Stimulated activated CD4-positive, alpha-beta T cell treated with anti-CD3 and anti-CD28 coated beads, Interleukin-15, amount 100 ng/mL, for 1 hour (primary cell): ENCODE measurements at places on chromosomes 5 and 9.

DNA sequence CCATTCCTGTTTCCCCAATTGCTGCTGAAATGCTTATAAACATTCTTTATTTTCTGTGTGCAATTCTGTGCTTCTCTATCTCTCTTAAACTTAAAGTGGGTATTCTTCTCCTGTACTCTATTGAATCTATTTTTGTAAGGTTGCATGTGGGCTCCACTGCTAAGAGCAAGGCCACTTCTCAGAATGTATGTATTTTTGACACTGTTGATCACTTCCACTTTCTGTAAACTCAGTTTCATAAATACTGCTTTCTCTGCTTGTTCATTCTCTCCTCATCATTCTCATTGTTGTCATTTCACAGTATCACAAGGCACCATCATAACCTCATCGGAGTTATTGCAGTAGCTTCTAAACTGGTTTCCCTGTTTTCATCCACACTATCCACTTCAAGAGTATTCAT is 483.0 kb upstream of the CDH18 start:
- no peak for DNase-seq

DNA sequence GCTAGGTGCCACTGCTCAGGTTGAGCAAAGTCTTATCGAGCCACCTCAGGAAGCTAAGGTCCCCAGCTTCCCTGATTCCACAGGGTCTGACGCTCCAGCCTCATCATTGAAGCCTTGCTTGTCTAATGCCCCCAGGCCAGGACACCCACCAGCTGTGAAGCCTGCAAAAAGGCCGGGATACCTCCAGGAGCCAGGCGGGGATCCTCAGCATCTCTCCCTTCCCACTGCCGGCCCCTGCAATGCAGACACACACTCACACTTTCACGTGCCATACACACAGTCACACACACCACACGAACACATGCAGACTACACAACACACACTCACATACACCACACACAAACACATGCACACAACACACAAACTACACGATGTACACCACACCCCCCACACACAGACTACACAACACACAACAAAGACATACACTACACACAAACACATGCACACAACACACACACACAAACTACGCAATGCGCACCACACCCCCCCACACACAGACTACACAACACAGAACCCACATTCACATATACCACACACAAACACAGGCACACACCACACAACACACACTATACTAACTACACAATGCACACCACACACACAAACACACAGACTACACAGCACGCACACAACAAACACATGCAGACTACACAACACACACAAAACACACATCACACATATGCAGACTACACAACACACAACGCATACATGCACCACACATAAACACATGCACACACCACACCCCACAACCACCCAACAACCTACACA is 17.8 kb upstream of the S1PR3 start:
- DNase-seq: no peak

- DNase-seq: no peak
Observed at GRCh38 chr9:17135295-17136160, 688 bp downstream of the CNTLN start.

- no peak for DNase-seq
Observed at GRCh38 chr5:56566374-56567249, 248.7 kb upstream of the MAP3K1 start.

- DNase-seq: no peak
Observed at GRCh38 chr5:83972236-83972635, 251.6 kb upstream of the HAPLN1 start.

DNA sequence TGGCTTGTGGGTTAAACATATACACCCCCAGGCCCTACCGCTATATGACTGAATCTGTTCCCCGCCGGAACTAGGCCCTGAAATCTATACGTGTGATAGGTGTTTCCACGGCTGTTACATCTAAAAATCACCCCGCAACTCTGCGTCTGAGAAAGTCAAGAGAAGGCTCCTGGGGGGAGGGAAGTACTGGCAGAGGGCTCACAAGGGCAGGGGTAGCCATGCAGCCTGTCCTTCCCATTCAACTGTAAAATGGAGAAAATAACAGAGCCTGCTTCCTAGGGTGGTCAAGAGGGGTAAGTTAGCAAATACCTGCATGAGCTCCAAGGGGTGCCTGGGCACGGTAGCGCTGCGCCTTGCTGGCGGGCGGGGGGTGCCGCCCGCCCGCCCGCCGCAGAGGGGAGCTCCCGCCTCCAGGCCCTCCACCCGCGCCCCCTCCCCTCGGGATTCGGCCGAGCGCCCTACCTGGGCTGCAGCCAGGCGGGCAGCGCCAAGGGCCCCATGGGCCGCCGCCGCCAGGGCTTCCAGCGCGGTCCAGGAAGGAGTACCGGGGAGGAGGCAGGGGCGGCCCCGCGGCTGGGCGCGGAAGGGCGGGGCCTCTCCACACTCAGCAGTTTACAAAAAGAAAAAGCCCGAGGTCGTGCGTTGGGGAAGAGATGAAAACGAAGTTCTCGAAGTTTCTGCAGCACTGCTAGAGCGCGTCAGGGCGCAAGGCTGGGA is at the start of gene HACD4:
Gene HACD4, minus strand, starts transcription at position 550 of the 717 bp plus-strand sequence. Its CDS starts 50 bp downstream, at position 500.
- peak; percentile 50 for DNase-seq

GRCh38 chr9:38066914-38067858 is 1.8 kb downstream of the SHB start:
- no peak for DNase-seq

DNA sequence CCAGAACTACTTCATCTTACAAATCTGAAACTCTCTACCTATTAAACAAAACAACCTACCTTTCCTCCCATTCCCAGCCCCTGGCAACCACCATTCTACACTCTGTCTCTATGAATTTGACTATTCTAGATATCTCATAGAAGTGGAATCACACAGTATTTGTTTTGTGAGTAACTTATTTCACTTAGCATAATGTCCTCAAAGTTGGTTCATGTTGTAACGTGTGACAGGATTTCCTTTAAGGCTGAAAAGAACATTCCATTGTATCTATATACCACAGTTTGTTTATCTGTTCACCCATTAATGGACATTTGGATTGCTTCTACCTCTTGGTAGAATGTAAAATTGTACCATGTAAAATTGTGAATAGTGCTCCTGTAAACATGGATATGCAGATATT is 70.1 kb upstream of the NXNL2 start:
- no peak for DNase-seq

DNA sequence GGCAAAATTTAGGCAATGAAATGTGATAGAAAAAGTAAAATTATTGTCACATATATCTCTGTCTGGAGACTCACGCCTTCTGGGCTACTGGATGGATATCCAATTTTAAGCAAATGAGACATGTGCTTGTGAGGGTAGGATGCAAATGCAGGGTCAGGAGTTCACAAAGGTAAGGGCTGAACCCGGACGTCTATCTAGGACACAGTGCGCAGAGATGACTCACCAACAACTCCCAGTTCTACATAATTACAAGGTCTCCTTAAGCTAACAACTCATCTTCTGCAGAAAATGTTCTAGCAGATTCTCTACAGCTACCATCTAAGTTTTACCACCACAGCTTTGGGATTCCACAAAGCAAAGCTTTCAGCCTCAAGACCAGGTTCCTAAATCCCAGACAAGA is 160.5 kb downstream of the ENTREP1 start:
- DNase-seq: no peak

GRCh38 chr5:75460532-75460931 is 50.9 kb downstream of the CERT1 start:
- no peak for DNase-seq

- no peak for DNase-seq
Observed at GRCh38 chr9:115606838-115607237, 488.9 kb upstream of the TNC start.

DNA sequence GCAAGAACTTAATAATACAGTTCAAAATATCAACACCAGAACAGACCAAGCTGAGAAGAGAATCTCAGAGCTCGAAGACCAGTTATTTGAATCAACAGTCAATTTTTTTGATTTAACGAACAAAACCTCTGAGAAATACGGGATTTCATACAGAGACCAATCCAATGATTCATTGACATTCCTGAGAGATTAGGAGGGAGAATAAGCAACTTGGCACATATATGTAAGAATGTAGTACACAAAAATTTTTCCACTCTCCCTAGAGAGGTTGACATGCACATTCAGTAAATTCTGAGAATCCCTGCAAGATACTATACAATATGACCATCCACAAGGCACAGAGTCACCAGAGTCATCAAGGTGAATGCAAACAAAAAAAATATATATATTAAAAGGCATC is 1577.3 kb upstream of the C9orf72 start:
- no peak for DNase-seq

DNA sequence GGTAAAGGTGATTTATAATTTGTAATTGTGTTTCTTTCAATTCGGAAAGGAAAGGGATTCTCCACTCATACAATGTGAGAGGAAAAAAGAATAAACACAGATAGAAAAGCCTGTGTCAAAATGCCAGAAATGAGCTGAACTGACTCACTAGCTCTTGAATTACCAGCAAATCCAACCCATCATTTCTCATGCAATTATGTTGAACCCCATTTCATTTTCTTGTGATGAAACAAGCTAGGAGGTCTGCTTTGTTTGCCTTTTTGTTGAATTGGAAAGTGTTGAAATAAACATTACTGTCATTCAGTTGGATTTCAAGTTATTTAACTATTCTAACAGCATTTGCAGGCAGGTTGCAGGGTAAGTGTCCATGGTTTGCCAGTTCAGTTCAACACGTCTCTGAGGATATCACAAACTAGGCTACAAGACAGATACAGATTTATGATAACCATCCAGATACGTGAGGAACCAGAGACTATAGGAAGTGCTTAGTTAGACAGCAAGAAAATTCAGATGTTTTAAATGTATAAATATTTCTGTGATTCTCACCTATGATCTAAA is 547.2 kb downstream of the MAT2B start:
- DNase-seq: no peak

DNA sequence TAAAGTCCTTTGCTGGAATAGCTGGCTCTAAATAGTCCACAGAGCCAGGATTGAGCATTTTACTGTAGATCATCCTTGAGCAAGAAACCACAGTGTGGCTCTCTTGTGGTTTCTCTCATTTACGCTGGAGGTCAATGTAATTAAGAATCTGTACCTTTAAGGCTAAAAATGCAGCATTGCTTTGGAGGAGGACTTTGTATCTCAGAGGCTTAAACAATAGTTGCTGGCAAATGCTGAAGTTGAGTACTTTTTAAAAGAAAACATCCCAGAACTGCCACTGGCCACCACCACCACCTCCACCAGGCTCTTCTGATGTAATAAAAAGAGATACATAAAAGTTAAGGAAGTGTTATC is 177.3 kb upstream of the ADAMTSL1 start:
- DNase-seq: no peak

DNA sequence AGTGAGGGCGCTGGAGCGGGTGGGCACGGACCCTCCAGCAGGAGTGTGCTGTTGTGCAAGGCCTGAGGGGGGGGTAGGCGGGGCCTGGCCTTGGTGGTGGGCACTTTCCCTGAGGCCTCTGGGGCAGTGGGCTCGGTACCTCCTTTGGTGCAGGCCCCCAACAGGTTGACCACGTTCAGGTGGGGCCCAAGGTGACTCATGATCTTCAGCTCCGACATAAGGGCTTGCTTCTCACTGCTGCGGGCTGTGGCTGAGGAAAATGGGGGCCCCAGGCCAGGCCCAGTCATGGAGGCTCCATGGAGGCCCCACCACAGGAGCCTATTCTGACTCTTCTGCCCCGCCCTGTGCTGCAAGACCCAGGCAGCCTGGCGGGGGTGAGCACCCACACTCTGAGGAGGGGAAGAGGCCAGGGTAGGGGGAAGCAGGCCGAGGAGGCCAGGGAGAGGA is 31.5 kb downstream of the PDGFRB start:
- DNase-seq: no peak

DNA sequence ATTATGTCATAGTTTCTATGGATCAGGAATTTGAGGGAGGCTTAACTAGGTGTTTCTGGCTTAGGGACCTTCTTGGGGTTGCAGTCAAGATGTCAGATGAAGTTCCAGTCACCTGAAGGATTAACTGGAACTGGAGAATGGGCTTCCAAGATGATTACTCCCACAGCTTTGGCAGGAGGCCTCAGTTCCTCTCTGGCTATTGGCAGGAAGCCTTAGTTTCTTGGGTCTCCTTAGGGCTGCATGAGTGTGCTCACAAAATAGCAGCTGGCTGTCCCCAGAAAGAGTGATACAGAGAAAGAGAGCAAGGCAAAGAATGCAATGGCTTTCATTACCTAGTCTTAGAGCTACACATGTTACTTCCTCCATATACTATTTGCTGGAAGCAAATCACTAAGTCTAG is 138.1 kb upstream of the TLE4 start:
- no peak for DNase-seq

- no peak for DNase-seq
Observed at GRCh38 chr9:14373706-14374105, 59.8 kb upstream of the NFIB start.

DNA sequence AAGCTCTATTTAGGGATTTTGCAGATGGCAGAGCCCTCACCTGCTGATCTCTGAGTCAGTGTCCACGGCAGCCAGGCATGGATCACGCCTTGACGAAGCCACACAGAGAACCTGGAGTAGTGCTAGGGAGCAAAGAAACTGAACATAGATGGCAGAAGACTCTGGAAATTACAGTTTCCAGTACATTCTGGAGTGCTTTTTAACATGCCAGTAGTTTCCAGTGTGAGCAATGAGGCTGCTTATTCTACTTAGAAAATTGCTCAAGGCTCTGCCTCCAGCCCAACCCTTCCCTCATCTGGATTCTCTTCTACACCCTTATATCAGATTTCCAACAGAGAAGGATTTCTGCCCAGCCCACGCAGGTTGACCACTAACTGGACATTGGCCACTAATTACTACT is 203.3 kb downstream of the ADAMTS12 start:
- DNase-seq: no peak
